ENCODE measurements at places on chromosomes 4 and X.

DNA sequence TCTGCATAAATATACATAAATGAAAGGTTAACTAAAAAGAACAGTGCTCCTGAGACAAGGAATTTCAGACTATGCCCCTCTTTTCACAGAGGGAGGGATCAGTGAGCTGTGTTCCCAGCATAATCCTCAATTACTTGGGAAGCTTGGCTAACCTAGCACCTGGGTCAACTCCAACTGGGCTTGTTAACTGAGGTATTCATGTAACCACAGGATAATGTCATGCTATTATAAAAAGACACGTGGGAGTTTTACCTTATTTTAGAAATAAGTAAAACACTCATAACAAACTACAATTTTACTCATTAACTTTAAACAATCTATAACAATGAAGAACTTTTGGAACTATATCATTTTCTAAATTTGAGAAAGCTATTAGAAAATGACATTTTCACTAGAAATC, 48.6 kb downstream of the RPGR start:
- DNase-seq, result no peak

- DNase-seq, result no peak
These were observed 45.6 kb upstream of the CCSER1 start for GRCh38 chr4:90081432-90082144.

- DNase-seq, result no peak
These were observed 19.5 kb downstream of the RELL1 start for GRCh38 chr4:37666625-37667071.

DNA sequence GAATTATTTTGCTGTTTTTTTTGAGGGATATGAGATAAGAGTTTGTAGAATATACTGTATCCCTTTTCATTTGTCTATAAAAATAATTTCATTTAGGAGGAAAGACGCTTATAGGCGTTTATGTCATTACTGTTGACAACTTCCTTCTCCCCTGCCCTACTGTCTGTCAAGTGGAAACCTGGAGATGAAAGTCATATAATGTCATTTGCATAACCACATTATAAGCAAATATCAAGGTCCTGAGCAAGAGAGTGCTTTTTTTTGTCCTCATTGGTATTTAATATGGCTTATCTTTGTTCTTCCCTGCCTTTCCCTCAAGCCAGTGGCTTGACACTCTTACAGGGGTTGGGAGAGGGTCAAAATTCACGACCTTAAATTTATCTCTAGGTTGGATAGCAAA, 55.8 kb downstream of the LRP2BP start:
- no peak for DNase-seq

DNA sequence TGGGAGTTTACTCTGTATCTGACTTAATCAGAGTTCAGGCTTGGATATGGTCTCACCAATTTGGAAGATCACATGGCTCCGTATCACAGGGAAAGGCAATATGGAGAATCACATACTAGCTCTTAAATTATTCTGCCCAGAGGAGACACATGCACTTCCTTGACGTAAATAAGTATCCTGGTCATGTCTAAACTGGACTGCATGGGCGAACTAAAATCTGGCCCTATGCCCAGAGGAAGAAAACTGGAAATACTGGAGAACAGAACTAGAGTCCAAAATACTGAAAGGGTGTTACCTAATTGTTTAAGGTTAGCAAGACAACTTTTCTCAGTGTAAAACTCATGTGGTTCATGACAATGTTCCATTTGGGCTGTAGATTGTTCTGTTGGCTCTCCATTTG, 832.3 kb downstream of the RAB28 start:
- no peak for DNase-seq
